ENCODE measurements at places on chromosomes 7 and 10.

DNA sequence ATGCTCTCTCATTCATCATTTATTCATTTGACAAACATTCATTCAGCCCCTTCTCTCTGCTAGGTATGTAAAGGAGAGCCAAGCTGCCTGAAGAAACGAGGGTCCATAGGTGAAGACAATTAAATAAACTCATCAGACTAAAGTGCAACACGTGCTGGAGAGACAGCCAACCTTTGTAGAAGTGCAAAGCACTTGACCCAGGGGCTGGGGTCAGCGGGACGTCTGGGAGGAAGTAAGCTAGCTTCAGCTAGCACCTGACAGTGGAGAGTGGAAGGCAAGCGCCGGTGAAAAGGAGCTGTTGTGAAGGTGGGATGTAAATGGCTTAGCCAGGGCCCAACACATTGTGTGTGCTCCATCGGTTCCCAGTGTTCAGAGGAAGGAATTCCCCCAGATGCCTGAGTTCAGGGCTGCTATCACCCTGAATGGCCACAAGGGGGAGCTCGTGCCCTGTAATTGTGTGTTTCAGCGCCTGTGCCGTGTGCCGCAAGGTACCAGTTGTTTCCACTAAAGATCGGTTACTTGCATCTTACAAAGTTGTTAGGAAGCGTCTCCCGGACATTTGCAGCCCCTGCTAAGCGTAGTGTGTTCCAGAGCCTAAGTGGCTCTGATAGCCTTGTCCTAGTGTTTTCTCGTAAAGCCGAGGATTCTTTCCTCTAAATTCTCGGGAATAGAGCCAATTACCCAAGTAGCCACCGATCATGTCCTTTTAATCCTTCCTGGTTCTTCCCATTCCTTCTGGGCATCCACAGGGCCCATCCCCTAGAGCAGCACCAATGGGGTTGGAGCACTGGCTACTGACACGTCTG is 30.6 kb downstream of the TLX1 start:
- peak; percentile 64 for DNase-seq

DNA sequence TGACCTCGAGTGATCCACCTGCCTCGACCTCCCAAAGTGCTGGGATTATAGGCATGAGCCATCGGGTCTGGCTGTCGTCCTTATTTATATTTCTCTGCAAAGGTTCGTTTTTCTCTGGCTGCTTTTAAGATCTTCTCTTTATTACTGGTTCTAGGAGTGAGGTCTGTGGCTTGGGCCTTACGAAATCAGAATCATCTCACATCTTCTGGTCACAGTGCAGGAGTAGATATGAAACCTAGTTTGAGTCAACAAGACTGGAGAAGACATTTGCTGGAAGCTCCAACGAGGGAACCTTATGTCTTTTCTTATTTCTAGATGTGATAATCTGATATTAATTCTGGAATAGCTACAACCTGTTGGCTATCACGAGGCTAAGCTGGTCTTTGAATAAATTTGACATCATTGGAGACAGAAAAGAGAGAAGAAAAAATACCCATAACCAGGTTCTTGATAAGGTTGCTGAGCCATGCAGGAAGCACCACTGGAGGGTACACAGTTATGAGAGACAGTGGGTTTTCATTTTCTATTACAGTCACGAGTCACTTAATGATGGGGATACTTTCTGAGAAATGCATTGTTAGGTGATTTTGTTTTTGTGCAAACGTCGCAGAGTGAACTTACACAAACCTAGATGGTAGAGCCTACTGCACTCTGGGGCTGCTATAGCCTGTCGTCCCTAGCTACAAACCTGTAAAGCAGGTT is 25.6 kb upstream of the IL15RA start:
- no peak for DNase-seq

GRCh38 chr7:133805426-133805825 is 321.7 kb upstream of the LRGUK start:
- no peak for DNase-seq

DNA sequence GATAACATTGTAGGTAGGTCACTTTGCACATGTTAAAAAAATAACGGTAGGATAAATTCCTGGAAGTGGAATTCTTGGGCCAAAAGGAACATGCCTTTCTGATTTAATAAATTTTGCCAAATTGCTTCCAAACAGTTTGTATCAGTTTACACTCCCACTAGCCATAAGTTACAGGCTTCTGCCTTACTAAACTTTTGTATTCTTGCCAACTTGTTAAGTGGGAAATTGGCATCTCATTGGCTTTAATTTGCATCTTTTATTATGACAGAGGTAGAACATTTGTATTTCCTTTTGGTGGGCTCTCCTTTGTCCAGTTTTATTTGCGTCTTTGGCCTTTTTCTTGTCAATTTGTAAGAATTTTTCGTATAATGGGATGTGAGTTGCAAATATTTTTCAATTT is 38.3 kb upstream of the FAM180A start:
- DNase-seq, result no peak

DNA sequence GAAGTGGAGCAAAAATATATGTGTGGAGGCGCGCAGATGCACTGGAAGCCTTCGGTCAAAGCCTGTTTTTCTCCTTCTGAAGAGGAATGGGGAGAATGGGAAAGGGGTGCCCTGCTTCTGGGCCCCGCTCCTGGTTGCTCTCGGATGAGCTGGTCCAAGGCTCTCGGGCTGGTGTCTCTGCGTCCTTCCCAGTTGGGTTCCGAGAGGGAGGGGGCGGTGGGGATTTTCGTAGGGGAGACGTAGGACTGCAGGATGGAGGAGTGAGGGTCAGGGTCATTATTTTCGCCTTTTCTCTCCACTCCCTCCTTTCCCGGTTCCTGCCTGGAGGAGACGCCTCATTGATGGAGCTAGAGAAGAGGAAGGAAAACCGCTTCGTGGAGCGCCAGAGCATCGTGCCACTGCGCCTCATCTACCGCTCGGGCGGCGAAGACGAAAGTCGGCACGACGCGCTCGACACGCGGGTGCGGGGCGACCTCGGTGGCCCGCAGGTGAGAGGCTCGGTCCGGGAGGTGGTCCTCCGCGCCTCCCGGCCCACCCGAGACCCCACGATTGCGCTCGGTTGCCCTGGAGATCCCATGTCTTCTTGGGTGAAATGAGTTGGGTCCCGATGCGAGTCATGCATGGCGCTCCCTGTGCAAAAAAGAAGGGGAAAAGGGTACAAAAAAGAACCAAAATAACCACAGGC is 790 bp downstream of the ADAM22 start:
- DNase-seq, result no peak

DNA sequence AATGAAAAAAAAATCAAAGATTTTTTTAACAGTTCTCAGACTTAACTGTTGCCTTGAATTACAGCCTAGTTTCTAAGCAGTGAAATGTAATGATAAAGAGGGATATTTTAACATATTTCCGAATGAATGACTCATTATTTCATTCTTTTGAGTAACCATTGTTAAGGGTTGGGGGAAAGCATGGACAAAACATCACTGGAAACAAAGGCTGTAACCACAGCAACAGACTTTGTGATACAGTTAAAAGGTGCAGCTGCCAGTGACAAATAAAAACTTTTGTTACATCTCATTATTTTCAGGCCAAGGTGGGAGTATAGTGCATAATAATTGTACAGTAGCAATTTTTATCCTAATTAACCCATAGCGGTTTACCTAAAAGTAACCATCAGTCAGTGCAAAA is 172.6 kb downstream of the LRRTM3 start:
- DNase-seq, result no peak

GRCh38 chr7:2710901-2711551 is 23.0 kb downstream of the AMZ1 start:
- peak; percentile 21 for DNase-seq

DNA sequence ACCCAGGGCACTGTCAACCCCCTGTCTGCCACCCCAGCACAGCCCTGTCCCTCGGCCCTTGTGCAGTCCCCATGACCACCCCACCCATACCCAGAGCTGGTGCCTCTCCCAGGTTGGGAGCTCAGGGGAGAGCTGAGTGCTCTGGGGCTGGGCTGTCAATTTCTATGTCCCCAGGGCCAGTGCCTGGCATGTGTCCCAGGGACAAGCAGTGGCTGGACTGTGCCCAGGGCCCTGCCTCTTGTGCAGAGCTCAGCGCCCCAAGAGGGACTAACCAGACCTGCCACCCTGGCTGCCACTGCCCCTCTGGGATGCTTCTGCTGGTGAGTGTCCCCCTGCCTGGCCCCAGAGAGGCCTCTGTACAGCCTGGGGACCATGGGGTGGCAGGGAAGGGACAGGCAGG is 29.0 kb upstream of the ZNF862 start:
- DNase-seq, result no peak

DNA sequence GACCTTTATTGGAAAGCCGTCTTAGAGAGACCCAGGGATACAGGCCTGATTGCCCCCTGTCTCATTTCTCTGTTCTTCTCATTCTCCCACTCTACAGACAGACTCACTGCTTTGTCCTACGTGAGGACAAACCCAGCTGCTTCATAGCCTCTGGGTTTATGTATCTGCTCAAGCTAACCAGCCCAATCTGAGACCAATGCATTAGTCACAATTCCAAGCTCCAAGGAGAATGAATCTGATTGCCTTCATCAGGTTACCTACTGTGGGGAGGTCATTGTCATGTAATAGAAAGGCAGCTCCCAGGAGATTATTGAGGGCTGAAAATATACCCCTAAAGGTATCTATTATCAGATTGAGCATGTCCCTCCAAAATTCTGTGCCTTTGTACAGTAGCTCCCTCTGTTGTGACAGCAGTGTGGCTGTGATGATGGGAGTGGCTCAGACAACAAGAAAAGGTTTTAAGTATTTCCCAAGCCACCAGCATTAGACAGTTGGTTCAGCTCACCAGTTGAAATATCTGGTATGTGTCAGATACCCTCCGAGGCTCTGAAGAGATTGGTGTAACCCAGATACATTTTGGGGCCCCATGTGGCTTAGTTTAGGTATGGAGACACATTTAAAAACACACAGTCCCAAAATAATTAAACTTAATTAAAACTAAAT is 123.1 kb upstream of the EEPD1 start:
- no peak for DNase-seq

GRCh38 chr7:28180364-28181147 is at the start of gene JAZF1:
TSS of gene JAZF1 (minus strand) at chr7:28180795.
- DNase-seq, result peak; percentile 44

DNA sequence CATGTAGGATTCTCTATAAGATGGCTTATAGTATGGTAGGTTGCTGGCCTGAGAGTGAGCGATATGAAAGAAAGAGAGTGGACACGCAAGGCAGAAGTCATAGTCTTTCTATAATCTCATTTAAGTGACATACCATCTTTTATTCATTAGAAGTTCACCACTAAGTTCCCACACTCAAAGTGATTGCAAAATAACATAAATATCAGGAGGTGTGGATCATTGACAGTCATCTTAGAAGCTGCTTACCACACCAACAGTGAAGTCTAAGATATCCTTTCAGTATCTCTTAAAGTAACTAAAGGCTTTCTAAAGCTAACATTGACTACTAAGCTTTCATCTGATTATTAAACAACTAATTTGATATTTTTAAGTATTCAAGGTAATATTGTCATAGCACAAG is 36.9 kb upstream of the GNAI1 start:
- DNase-seq, result no peak

DNA sequence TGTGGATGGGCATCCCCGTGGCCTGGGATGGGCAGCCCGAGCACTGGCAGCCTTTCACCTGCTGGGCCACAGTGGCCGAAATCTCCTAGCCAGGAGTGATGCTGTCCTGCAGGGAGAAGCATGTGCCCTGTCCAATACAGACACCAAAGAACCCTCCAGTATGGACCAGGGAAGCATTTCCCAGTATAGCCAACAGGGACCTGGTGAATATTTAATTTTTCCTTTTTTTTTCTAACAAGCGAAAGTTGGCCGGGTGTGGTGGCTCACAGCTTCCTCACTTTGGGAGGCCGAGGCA is 11.0 kb downstream of the IMPDH1 start:
- DNase-seq, result no peak

DNA sequence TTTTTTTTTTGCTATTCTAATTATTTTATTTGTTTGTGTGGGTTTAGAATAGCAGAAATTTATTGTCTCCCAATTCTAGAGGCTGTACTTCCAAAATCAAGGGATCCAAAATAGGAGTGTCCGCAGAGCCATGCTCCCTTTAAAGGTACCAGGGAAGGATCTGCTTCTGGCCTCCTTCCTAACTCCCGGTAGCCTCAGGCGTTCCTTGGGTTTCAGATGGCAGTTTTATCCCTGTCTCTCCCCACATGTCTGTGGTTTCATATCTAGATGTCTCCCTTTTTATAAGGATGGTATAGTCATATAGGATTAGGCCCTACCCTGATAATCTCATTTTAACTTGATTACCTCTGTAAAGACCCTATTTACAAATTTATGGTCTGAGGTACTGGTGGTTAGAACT is 48.4 kb downstream of the BMPR1A start:
- no peak for DNase-seq

DNA sequence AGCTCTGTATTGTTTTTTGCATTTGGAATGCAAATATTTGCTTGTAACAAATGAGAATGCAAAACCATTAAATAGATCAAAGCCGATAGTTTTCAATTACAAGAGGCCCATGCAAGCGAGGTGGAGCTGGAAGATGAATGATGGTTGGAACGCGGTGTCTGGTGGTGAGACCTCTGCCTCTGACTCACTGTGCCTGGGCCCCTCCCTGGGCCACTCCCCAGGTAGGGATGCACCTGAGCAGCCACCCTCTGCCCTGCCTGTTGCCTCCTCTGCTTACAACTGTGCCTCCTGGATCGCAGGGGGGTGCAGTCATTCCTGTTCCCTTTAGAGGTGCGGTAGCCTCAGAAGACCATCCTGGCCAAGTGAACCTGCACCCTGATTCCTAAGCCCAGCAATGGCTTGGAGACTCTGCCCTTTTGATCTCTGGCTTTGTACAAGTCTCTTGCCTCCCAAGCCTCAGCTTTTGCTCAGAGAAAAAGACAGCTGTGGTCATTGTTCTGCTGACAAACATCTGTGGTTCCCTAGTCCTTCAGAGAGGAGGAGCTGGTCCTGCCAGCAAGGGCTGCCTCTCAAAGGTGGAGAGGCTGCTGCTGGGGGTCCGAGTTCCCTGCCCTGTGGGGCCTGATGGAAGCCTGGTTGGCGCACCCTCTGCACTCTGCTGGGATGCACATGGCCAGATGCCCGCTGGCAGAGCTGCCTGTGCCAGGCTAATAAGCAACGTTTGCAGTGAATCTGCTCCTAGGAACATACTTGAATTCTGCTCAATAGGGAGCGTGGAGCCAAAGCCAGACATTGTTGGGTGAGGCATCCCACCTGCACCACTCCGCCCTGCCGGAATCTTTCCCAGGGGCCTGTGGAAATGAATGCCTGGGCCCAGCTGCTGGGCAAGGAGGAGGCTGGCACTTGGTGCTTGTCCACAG is 126.3 kb upstream of the TCERG1L start:
- no peak for DNase-seq

DNA sequence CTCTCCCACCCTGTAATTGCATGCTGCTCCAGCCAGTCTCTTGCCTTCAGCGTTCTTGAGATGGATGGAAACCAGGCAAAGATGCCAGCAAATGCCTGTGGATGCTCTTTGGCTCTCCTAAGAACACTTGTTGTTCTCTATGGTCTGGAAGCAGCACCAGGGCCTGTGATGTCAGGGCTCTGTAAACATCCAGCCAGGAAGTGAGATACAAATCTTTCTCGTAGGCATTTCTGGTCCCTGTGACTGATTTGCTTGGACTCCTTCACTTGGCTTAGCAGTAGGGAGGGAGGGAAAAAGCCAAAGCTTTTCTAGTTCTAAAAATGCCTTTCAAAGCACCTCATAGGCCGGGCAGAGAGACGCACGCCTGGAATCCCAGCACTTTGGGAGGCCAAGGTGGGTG is 201.3 kb downstream of the REEP3 start:
- no peak for DNase-seq

GRCh38 chr7:129574487-129574886 is 37.0 kb upstream of the NRF1 start:
- DNase-seq, result no peak

GRCh38 chr7:38881015-38881414 is 28.0 kb downstream of the VPS41 start:
- no peak for DNase-seq
